T47D (cell line): ENCODE measurements at places on chromosomes 2 and 18.

DNA sequence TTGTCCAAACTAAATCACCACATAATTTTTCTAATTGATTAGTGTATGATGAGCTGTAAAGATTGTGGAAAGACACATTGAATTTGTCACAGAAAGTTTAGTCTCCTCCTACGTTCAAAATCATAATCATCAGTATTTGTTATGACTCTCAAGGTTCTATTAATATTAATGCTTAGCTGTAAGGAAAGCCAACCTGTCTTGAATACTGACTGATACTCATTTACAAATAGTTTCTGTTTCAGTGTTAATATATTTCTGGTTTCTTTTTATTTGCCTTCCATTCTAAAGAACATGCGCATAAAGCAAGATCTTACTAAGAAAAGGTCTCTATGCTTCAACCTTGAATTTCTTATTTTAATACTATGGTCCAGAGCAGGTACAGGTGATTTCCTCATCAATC is 55.1 kb downstream of the CPS1 start:
- DNase-seq = no peak

DNA sequence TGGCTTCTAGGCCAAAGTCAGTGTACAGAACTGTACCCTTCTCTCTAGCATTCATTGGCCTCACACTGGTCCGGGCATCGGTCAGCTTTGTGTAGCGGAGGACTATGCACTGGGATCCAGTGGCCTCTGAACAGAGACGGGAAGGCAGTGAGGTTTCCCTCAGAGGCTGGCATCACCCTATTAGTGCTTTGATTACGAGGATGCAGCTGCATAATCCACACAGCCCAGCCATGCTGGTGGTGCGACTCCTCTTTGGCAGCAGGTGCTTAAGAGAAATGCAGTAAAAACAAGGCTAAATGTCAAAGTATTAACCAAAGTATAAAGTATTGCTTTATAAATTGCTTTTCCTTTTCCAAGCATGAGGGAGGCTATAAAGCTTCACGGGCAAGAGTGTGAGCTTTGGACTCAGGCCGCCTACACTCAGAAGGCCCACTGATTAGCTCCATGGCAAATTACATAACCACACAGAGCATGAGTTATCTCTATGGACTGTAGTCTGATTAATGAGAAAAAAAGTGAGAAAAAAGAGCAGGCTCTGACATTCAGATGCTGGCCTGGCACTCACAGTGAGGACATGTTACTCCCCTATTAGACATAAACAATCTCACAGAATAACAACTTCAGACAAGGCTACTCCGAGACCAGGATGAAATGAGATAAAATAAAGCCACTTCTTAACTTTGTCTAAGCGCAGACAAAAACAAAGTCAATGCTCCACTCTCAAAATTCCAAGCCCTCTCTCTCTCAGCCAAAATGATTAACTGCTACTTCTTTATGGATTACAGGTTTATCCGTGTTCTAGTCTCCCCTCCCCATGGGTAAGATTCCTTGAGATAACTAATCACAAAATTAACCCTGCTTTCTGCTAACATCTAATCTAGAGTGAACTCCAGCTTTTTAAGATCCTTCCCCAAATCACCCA is 6.4 kb upstream of the CRYGC start:
- no peak for DNase-seq

DNA sequence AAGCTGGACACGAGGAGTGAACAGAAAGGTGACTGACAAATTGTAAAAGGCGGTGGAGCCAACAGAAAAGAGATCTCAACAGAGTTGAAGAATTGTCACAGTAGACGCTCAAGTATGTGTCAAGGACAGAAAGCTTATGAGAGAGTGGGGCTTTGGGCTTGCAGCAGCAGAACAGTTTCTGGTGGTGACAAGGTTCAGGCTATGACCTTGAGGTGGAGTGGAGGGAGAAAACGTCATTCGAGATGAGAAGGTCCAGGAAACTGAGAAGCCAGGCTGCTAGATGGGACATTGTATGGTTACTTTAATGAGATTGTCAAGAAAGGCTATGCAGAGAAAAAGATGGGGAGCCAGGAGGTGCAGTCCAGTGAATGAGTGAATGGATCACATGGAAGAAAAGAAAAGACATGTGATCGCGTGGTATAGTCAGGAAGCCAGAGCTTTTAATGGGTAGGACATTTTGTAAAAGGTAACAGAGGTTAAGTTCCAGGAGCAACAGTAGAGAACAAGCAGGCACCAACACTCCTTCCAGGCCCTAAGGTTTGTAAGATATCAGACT is 91.1 kb upstream of the EPC2 start:
- DNase-seq = no peak

- no peak for DNase-seq
Measured at GRCh38 chr2:200779214-200779613, 32.5 kb upstream of the BZW1 start.

DNA sequence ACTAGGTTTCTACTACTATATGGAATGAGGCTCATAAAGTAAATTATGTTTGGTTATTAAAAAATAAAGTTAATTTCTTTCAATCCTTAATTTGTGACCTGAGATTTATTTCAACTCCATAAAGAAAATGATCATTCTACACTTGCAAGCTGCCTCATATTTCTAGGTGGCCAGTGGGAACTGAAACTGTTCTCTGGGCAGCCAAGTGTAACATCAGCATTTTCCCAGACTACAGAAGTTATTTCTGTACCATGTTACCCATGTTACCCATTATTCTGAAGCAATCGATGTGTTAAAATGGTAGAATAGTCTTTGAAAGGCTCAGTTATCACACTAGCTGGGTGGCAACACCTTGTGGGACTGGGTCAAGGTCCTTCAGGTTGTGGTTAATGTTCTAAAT is 139.3 kb upstream of the FBXO11 start:
- no peak for DNase-seq

GRCh38 chr2:84781942-84782716 is 98.8 kb downstream of the TRABD2A start:
- no peak for DNase-seq

DNA sequence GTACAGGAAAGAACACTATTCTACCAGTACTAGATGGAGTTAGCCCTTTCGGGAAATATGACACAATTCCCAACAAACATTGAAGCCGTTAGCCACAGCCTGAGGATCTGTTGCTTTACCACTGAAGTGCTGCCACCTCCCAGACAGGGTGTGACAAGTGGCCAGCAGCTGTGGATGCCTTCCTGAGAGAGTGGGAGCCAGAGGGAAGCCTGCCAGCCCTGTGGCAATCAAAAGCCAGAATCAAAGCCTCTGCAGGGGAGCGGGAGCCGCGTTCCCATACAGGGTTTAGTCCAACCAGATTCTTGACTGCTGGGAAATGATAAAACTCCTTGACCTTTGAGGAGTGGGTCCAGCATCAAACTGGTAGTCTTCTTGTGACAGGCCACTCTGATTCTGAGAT is 38.0 kb downstream of the SLC4A1AP start:
- no peak for DNase-seq

GRCh38 chr2:206002440-206002839 is 83.5 kb downstream of the INO80D start:
- no peak for DNase-seq

DNA sequence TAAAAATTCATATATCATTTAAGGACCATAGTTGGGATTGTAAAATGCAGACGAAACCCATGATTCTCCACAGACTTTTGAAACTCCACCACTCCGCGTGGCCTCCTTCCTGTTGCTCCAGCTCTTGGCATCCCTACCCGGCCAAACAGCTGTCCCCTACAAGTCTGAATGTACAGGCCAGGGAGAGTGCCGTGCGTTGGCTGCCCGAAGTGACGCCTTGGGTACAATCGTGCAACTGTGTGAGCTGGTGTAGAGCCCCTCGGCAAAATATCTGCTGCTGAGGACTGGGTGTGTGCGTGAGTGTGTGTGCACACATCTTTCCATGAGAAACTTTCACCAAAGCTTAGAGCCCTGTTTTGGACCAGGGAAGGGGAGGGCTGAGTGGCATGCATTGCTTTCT is 43.8 kb upstream of the ZNF516 start:
- DNase-seq = no peak

DNA sequence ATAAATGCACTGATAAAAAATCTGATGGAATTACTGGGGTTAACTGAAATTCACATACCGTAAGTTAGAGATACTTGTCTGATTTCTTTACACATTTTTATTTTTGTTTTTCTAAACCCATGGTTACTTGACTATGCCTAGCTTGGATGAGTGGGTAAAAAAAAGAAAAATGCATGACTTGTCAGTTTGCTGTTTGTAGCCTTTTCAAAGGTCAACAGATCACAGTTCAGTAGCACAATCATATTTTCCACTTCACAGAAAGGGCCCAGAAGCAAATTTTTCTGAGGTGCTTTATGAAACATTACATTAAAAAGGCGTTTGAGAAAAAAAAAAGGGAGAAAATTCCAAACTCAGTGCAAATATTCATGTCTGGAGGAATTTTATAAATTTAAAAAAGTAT is 16.4 kb downstream of the SLC16A14 start:
- no peak for DNase-seq
